ENCODE measurements at places on chromosomes 13 and 19.
A peak's percentile ranks its signal among the peaks of the same experiment; 100 is the strongest.

DNA sequence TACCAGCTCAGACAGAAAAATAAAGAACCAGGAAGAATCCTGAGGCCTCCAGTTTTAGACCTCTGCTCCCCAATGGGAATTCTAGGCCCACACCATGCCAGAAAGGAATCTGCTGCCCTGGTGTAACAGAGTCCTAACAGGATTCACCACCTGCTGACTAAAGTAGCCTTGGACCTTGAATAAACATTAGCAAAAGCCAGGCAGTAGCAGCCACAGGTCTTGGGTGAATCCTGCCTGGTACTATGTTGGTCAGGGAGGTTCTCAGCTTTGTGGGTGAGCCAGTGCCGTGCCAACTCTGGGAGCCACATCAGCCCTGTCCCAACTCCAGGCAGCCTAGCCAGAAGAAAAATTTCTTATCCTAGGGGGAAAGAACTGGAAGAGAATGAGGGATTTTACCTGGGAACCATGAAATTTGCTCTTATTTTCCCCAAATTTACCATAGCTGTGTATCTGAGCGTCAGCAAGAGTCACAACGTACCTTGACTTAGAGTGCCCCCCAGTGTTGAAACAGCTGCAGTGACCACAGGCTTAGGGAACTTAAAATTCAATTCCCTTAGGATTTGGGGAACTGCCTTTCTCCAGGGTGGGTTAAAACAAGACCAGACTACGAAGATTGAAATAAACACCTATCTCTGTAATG, 1895.6 kb upstream of the PRR20A start:
- peak; percentile 84 for DNase-seq
- H3K36me3 ChIP-seq: no peaks in the 10 kb centered on the region
- H3K4me1 ChIP-seq: no peaks in the 10 kb centered on the region

DNA sequence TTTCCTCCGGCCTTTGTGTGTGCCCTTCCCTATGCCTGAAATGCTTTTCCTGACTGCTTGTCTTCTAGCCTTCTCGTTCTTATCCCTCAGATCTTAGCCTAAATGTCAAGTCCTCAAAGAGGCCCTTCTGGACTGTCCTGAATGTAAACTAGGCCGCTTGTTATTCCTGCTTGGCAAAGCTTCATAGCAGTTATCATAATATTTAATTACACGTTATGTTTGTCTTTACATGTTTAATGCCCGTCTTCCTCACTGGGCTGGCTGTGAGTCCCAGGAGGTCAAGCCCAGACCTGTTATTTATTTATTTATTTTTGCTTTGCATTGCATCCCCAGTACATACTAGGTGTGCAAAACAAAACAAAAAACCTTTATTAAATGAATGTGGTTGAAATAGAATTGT, 62.7 kb downstream of the SIPA1L3 start:
- no peaks in the 10 kb centered on the region for H3K4me1 ChIP-seq
- H3K27ac ChIP-seq: no peak overlapping the region
- H3K36me3 ChIP-seq: no peaks in the 10 kb centered on the region
- no peak overlapping the region for H3K4me3 ChIP-seq
- no peak for DNase-seq

- no peaks in the 10 kb centered on the region for H3K36me3 ChIP-seq
- no peak for DNase-seq
- H3K27me3 ChIP-seq: no peaks in the 10 kb centered on the region
- H3K4me1 ChIP-seq: peaks cover 2% of the 10 kb centered on the region
Observed at GRCh38 chr13:34430294-34430693, 511.8 kb upstream of the NBEA start.

GRCh38 chr13:110960204-110960603, 45.3 kb upstream of the ANKRD10 start:
- no peak for DNase-seq
- H3K36me3 ChIP-seq: no peaks in the 10 kb centered on the region
- no peaks in the 10 kb centered on the region for H3K4me1 ChIP-seq
- H3K27ac ChIP-seq: no peak overlapping the region

GRCh38 chr13:110989331-110989730, 74.5 kb upstream of the ANKRD10 start:
- no peaks in the 10 kb centered on the region for H3K27me3 ChIP-seq
- no peak for DNase-seq

- H3K4me1 ChIP-seq: no peaks in the 10 kb centered on the region
- H3K36me3 ChIP-seq: no peaks in the 10 kb centered on the region
- H3K4me3 ChIP-seq: no peak overlapping the region
- H3K27me3 ChIP-seq: no peaks in the 10 kb centered on the region
- DNase-seq: no peak
Observed at GRCh38 chr13:67306742-67307141, 76.6 kb upstream of the PCDH9 start.

GRCh38 chr13:100951016-100951415, 276.4 kb upstream of the TMTC4 start:
- H3K4me3 ChIP-seq: no peak overlapping the region
- no peaks in the 10 kb centered on the region for H3K27me3 ChIP-seq
- H3K36me3 ChIP-seq: no peaks in the 10 kb centered on the region
- DNase-seq: no peak
- H3K27ac ChIP-seq: no peak overlapping the region

GRCh38 chr13:75325711-75326110, 156.3 kb downstream of the TBC1D4 start:
- H3K4me1 ChIP-seq: no peaks in the 10 kb centered on the region
- H3K36me3 ChIP-seq: no peaks in the 10 kb centered on the region
- H3K27ac ChIP-seq: no peak overlapping the region
- peaks cover 97% of the 10 kb centered on the region for H3K27me3 ChIP-seq
- no peak for DNase-seq
- H3K4me3 ChIP-seq: no peak overlapping the region

GRCh38 chr13:66128201-66128600, 1101.9 kb downstream of the PCDH9 start:
- no peak overlapping the region for H3K4me3 ChIP-seq
- DNase-seq: no peak
- H3K36me3 ChIP-seq: no peaks in the 10 kb centered on the region
- H3K4me1 ChIP-seq: no peaks in the 10 kb centered on the region

GRCh38 chr13:109381546-109382180, 404.7 kb downstream of the IRS2 start:
- no peaks in the 10 kb centered on the region for H3K36me3 ChIP-seq
- H3K27me3 ChIP-seq: no peaks in the 10 kb centered on the region
- H3K27ac ChIP-seq: peak overlapping the region; percentile 14

DNA sequence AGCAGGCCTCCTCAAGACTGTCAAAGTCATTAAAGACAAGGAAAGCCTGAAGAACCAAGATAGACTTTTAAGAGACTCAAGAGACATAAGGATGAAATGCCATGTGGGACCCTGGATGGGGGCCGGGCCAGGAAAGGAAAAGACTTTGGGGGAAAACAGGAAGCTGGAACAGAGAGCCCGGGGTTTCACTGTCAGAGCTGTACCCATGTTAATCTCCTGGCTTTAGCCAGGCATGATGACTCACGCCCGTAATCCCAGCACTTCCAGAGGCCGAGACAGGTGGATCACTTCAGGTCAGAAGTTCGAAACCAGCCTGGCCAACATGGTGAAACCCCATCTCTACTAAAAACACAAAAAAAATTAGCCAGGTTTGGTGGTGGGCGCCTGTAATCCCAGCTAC, 5.6 kb upstream of the KLF16 start:
- H3K27ac ChIP-seq: no peak overlapping the region
- no peaks in the 10 kb centered on the region for H3K36me3 ChIP-seq

DNA sequence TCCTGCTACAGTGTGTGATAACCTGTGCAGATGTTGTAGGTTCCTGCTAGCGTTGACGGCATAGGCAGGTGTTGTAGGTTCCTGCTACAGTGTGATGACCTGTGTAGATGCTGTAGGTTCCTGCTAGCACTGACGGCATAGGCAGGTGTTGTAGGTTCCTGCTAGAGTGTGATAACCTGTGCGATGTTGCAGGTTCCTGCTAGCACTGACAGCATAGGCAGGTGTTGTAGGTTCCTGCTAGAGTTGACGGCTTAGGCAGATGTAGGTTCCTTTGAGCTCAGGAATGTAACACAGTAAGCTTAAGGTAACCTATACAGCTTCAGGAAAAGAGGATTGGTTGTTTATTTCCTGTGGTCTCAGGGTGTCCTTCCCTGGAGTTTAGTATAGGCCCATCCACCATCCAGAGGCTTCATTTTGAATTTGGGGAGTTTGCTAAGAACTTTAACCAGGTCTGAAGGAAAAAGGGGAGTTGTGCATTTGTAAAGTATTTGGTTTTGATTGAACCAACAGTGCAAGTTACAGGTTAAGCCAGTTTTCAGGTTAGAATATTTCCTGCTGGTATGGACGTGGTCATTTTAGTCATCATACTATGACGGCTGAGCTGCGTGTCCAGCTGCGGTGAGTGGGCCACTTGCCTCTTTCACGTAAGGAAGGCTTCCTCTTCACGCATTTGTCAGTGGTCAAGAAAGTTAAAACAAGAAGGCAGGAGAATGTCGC, 53.8 kb downstream of the ATP11A start:
- no peaks in the 10 kb centered on the region for H3K36me3 ChIP-seq
- no peaks in the 10 kb centered on the region for H3K27me3 ChIP-seq
- no peaks in the 10 kb centered on the region for H3K4me1 ChIP-seq
- H3K27ac ChIP-seq: no peak overlapping the region

DNA sequence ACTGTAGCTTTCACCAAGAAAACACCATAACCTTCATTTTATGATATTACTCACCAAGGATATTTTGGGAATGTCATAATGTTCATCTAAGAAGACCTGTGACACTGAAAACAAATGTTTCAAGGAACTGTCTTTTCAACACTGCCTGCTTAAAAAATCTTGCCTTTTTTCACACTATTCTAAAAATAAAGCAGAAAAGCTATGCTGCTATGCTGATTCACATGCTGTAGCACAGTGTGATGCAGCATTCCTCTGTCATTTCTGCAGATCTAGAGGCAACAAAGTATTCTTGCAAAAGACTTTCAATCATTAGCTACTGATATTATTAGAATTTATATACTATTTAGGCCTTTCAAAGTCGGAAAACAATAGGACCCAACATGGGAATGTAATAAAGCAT, 525.7 kb downstream of the UQCRFS1 start:
- H3K36me3 ChIP-seq: no peaks in the 10 kb centered on the region
- H3K27ac ChIP-seq: no peak overlapping the region

DNA sequence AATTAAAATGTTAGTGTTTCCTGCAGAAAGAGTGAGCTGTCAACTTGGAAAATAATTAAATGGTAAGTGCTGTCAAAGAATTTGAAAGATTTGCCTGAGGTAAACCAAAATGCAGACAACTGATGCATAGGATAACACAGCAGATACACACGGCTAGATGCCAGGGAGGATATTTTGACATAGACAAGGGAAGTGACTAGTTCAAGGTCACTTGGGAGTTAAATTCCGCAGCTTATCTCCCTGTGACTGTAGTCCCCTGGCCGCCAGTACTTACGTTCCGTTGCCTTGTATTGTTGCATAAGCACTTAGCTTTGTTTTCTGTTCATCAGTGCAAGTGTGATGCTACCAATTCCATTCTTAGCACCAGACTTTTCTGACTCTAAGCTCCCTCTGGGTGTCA, 247.3 kb upstream of the MAB21L1 start:
- no peaks in the 10 kb centered on the region for H3K27me3 ChIP-seq
- H3K27ac ChIP-seq: no peak overlapping the region
- peak; percentile 34 for DNase-seq
- no peak overlapping the region for H3K4me3 ChIP-seq

DNA sequence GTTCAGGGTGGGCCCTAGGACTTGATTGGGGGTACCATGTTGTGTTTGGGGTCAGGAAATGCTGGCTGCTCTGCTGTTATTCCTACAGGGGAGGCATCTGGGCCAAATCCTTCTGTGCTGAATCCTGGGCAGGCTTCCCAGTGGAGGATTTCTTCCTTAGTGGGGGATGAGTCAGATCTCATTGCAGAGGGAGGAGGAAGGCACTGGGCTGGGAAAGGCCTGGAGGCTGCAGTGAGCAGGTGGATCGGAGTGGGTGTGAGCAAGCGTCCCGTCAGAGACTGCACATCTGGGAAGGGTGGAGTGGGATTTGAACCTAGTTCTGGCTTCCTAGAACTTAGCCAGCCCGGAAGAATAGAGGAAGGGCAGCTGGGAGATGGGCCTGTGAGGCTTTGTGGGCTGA, 11.5 kb downstream of the CCDC124 start:
- no peaks in the 10 kb centered on the region for H3K4me1 ChIP-seq
- H3K27ac ChIP-seq: no peak overlapping the region
- no peak overlapping the region for H3K4me3 ChIP-seq
- H3K27me3 ChIP-seq: peaks cover 8% of the 10 kb centered on the region
- no peak for DNase-seq
- peaks cover 12% of the 10 kb centered on the region for H3K36me3 ChIP-seq

GRCh38 chr13:77545626-77546412, 10.3 kb downstream of the SCEL start:
- DNase-seq: no peak
- no peak overlapping the region for H3K27ac ChIP-seq
- H3K4me1 ChIP-seq: no peaks in the 10 kb centered on the region
- H3K36me3 ChIP-seq: no peaks in the 10 kb centered on the region
- no peak overlapping the region for H3K4me3 ChIP-seq
- H3K27me3 ChIP-seq: no peaks in the 10 kb centered on the region

DNA sequence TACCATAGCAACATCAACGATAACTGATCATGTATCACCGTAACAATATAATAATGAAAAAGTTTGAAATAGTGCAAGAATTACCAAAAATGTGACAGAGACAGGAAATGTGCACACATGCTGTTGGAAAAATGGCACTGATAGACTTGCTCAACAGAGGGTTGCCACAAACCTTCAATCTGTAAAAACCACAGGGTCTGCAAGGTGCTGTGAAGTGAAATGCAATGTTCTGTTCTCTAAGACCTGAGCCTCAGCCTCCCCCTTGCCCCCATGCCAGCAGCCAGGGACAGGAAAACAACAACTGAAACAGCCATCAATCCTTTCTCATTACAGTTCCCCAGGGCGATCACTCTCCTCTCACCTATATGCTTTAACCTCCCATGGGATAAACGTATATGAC, 88.4 kb downstream of the USP12 start:
- H3K27me3 ChIP-seq: no peaks in the 10 kb centered on the region
- no peak overlapping the region for H3K27ac ChIP-seq
- DNase-seq: no peak
- H3K4me1 ChIP-seq: no peaks in the 10 kb centered on the region
- H3K4me3 ChIP-seq: no peak overlapping the region

DNA sequence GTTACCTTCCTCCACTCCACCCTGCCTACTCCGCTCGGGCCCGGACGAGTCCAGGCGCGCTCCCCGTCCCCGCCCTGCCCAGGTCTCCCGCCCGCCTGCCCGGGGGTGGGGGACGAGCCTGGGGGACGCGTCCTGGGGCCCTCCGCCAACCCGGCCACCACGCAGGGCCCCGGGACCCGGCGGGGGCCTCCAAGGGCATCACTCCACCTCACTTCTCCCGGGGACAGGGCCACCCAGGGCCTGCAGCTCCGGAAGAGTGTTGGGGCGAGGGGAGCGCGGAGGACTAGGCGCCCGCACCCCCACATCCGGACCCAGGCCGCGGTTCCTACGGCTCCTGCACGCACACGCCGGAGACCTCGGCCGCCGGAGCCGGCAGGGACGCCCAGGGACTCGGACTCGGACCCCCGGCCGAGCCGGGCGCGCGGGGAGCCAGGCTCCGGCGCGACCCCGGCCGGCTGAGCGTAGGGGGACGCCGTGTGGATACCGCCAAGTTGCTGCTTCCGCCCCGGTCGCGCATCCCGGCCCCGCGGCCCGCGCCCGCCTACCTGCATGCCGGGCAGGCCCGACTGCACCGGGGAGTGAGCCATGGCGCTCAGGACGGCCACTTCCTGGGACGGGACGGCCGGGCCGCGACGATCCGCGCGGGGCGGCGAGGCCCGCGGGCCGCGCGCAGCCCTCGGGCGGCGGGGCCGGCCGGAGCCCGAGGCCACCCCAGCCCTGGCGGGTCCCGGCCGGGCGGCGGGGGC, 534 bp downstream of the STK24 start:
- H3K27ac ChIP-seq: peak overlapping the region; percentile 10
- DNase-seq: peak; percentile 77
- no peaks in the 10 kb centered on the region for H3K27me3 ChIP-seq
- H3K36me3 ChIP-seq: peaks cover 7% of the 10 kb centered on the region
- peak overlapping the region; percentile 96 for H3K4me3 ChIP-seq
